Activated CD8-positive, alpha-beta memory T cell treated with anti-CD3 and anti-CD28 coated beads, Interleukin-2, amount 50 U/mL, for 4 hours (primary cell): ENCODE measurements at places on chromosomes 7 and 10.

GRCh38 chr7:81308643-81309322 lies 389.9 kb upstream of the SEMA3C start:
- no peak for DNase-seq

GRCh38 chr10:109932391-109932790 lies 9.1 kb upstream of the XPNPEP1 start:
- DNase-seq = no peak

GRCh38 chr10:96585736-96586418 lies 935 bp downstream of the TM9SF3 start:
- DNase-seq = peak; percentile 32

DNA sequence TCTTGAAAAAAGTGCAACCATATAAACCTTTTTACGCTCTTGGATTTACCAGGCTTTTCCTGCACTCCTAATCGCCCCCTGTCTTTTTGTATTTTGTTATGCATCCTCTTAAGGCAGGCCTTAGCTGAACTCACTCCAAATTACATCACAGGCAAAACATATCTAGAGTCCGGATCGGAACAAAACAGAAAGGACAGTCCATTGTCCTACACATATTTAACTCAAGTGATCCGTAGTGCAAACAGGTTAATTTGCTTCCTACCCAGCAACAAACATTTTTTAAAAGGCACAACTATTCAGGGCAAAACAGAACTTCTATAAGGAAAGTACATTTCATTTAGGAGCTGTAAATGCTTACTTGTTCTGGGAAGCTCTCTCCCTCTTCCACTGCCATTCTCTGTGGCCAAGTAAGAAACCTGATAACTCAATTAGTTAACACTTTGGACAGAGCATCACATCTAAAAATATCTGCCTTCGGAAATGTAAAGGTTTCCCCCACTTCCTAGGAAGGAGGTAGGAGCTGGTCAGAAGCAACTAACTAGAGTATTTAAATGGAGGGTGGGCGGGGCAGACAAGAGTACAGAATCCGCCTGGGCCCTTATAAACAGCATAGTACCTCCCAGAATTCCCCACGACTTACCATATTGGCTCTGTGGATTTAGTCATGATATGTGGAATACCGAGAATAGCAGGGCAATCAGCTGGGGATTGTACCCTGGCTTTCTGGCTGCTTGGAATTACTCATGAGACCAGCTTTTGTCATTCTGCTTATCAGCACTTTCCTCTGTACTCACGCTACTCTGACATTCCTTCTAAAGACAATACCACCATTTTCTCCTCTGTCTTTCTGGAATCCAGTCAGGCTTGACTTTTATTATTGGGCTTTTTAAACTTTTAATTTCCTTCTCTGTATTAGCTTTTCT lies 89.5 kb downstream of the ANK3 start:
- no peak for DNase-seq

- no peak for DNase-seq
Observed at GRCh38 chr7:11767148-11767547, 64.8 kb downstream of the THSD7A start.

GRCh38 chr10:129520440-129521080 lies 53.5 kb downstream of the MGMT start:
- no peak for DNase-seq
